ENCODE measurements at places on chromosomes 5 and 9.

GRCh38 chr9:136696502-136696901, 9.2 kb upstream of the AGPAT2 start:
- DNase-seq = no peak

DNA sequence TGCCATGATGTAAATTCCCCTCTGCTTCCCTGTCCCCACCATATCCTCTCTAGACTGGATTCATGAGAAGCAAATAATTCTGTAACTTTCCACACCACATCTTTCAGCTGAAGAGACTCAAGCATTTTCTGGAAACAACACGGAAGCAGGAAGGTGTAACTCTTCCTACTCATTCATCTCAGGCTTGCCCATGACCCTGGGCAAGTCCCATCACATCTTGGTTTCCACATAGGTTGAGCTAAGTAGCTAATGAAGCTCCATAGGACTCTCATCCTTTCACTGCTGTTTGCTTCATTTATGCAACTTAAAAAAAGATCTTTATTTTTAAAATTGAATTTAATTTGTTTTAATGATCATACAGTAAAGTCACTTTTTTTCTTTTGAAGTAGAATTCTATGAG, 32.7 kb upstream of the STARD4 start:
- DNase-seq = no peak

DNA sequence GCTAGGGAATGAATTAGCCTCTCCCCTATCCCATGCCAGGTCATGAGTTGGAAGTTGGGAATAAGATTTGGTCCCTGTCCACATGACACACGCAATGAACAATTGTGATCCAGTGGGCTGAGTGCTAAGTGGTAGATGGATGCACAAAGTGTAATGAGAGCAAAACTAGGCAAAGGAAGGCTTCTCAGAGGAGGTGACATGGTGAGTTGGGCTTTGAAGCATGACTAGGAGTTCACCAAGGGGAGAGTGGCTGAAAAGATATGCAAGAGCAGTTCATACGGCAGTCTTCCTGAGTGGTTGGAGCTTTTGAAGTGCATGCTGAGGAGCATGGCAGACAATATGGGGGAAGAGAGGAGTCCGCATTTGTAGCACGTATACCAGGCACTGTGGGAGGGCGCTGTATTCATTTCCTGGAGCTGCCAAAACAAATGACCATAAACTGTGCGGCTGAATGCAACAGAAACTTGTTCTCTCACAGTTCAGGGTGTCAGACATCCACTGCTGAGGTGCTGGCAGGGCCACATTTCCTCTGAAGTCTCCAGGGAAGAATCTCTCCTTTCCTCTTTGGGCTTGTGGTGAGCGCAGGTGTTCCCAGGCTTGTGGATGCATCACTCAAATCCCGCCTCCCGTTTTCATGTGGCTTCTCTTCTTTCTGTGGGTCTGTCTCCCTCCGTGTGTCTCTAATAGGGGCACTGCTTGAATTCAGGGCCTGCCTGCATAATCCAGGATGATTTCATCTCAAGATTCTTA, 49.5 kb downstream of the NSG2 start:
- no peak for DNase-seq

DNA sequence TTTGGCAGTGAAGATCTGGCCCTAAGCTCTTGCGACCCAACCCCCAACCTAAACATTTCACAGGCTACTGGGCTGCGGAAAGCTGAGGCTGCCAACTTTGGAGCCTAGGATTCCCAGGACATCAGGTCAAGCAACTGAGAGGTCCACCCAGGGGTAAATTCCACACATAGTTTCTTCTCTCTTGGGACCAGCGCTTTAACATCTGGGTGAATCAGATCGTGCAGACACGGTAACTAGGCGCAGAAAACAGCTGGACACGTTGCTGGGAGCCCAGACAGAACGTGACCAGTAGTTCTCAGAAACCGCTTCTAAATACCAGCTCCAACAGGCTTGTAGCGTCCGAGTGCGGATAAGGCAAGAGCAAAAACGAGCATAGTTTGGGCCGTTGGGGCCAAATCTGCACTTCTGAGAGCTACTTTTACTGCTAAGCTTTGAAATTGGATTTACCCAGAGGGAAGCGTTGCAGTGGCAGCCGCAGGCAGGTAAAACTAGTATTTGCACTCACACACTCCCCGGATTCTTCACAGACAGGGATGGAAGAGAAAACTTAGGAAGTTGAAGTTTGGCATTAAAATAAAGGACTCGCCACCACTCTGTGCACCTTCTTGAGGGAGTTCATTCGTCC, 11.8 kb downstream of the ITGA1 start:
- no peak for DNase-seq

- DNase-seq = no peak
Measured at GRCh38 chr9:16729651-16730050, 140.8 kb downstream of the BNC2 start.

- DNase-seq = no peak
Measured at GRCh38 chr5:93384995-93385394, 196.0 kb downstream of the NR2F1-AS1 start.

DNA sequence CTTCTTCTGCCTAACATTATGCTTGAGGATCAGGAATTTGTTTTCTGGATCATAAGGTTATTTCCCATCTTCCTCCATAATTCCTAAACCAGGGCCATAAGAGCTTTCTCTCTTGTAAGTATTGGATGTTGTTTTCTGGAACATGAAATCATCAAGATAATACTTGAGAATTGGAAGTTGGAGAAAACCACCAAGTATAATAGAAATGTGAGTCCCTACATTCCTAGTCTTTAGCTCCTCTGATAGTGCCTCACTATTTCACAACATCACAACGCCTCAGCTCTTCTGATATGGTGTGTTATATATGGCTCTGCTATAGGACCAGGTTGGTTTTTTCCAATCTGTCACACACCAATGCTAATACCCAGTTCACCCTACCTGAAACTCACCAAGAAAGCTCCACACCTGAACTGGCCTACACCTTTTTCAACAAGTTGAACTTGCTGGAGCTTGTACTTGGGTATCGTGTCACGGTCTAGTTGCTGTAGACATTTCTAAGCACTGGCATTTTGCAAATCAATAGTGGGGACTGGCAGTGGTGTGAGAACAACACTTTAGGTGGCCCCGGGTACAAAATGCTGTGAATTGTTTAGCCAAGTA, 141.1 kb downstream of the ACTBL2 start:
- DNase-seq = no peak

GRCh38 chr9:134179918-134180785, 15.8 kb upstream of the RNU6ATAC start:
- DNase-seq = no peak

- DNase-seq = no peak
Measured at GRCh38 chr9:114184071-114184470, 28.7 kb downstream of the COL27A1 start.

DNA sequence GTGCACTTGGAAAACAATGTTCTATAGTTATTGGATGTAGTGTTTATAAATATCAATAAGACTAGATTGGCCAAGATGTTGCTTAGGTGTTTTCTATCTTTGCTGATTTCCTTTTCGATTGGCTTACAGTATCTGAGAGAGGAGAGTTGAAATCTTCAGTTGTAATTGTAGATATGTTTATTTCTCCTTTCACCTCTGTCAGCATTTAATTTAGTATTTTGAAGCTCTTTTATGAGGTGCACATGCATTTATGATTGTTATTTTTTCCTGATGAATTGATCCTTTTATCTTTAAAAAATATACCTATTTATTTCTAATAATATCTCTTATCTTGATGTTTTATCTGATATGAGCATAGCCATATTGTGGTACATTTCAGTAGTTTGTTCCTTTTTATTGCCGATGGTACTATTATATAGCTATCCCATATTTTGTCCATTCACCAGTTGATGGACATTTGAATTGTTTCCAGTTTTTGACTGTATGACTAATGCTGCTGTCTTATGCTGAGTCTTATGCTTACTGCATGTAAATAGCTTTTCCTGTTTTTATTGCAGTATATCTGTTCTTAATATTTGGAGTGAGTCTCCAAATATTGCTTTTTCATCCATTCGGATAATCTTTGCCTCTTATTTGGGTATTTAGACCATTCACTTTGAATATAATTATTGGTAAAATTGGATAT, 34.7 kb downstream of the ERCC6L2 start:
- no peak for DNase-seq

DNA sequence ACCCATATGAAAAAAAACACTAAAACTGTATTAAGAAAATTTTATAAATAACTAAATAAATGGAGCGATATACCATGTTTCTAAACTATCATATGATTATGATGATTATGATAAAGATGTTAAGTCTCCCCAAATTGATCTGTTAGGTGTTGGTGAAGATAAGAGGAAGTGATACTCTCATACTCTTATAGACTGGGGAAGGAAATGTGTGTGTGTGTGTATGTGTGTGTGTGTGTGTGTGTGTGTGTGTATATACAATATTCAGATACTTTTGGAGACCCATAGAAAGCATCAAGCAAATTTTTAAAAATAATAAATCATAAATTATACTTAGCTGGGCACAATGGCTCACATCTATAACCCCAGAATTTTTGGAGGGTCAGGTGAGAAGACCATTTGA, 62.9 kb downstream of the TMEM232 start:
- no peak for DNase-seq

DNA sequence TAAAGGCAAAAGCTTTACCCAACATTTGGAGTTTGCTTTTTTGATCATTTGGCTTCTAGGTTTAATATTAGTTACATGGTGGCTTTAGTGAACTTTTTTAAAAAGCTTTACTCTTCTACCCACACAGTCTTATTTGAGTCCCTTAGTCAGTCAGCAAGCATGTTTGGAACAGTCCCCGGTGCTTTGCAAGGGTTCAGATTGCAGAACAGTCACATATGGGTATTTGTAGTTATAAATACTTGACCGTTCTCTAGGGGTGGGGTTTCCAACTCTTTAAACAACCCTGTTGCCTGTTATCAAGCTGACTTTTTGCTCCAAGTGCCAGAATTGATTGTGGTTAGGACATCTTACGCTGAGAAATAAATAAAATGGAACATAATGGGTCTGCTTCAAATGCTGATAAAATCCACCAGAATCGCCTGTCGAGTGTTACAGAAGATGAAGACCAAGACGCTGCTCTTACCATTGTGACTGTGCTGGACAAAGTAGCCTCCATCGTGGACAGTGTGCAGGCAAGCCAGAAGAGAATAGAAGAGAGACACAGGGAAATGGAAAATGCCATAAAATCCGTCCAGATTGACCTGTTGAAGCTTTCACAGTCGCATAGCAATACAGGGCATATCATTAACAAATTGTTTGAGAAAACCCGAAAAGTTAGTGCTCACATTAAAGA, at the start of gene CAVIN4:
TSS of gene CAVIN4 (plus strand) at position 304 of the 673 bp plus-strand sequence. CDS start at position 369, 65 bp downstream.
- no peak for DNase-seq

GRCh38 chr5:138840103-138840502, 35.0 kb downstream of the LRRTM2 start:
- no peak for DNase-seq

DNA sequence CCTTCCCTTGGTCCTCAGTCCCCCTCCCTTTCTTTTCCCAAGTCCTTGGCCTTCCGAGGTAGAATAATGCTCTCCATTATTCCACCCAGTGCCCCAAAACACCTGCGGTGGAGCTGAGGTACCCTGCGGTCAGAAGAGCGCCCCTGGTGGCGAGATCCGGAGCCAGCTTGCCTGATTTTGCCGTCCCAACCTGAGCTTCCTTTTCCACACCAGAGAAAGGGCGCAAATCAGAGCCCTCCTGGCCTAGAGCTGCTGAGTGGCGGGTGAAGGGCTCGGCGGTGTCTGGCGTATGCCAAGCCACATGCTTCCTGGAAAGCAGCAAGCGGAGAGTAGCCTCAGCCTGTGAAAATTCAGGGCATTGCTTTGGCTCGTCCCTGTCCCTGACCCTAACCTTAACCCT, 21.1 kb upstream of the CARTPT start:
- no peak for DNase-seq

DNA sequence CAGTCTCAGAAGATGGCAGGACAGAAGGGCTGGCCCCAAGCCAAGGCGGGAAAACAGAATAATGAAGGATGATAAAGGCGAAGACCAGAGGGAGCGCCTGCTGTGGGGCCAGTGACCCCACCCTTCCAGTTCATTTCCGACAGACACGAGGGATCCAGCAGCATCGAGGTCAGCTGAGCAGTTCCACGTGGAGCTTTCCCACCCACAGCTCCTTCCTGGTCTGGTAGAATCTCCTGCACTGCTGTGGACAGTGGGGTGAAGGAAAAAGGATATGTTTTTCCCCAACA, 265.9 kb upstream of the VLDLR start:
- no peak for DNase-seq

GRCh38 chr5:41334758-41335157, 121.4 kb upstream of the C6 start:
- DNase-seq = no peak

GRCh38 chr5:44574678-44575077, 185.5 kb upstream of the FGF10 start:
- no peak for DNase-seq

- no peak for DNase-seq
Measured at GRCh38 chr5:3853362-3853761, 257.7 kb downstream of the IRX1 start.

DNA sequence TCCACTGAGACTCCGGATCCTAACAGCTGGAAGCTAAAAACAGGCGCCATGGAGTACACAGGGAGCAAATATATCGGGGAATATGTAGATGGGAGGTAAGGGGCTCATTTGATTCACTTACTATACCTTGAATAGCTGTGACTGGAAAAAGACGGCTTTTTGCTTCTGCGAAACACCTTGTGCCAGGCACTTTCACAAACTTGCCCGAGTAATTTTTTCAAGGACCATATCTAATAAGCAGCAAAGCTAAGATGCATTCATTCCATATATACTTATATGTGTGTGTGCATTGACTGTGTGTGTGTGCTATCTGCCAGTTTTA, 178 bp downstream of the MORN5 start:
- no peak for DNase-seq

Measured in activated gamma-delta T cell treated with anti-CD3 and anti-CD28 coated beads, Interleukin-2, amount 50 U/mL, for 16 hours (primary cell).